Activated CD4-positive, alpha-beta T cell treated with anti-CD3 and anti-CD28 coated beads for 24 hours (primary cell): ENCODE measurements at places on chromosomes 13 and 19.

DNA sequence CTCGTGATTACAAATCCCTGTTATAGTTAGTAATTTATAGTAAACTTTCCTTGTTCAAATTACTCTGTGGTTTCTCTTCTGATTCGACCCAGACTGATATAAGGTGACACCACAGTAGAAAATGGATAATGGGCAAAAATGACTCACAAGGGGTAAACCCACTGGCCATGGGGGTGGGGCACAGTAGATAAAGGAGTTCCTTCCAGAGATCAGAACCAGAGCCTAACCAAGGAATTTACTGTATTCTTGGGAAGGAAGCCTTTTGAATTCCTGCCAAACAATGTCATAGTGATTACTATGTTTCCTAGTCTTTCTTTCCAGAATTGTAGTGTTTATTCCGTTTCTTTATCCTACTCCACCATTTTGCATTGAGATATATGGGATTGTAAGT, 21.9 kb downstream of the MIR17HG start:
- DNase-seq: no peak

GRCh38 chr13:39451860-39452301, 151.1 kb downstream of the LHFPL6 start:
- DNase-seq: no peak

DNA sequence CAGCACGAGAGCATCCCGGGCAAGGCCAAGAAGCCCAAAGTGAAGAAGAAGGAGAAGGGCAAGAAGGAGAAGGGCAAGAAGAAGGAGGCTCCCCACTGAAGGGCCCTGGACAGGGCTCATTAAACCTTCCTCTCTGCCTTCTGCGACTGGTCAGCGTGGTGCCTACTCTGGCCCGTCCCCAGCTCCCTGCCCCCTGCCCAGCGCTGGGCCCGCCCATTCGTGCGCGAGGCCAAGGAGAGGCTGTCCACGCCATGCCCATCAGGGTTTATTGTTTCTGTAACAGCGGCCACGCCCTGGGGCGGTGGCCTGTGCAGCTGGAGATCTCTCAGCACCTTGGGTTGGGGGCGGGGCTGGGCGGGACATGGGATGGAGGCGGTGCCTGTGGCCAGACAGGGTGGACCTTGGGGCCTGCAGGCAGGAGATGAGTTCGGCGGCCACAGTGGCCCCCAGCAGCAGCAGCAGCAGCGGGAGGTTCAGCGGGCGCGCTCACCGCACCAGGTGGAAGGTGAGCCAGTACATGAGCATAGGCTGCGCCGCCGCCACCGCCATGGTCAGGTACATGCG, 897 bp downstream of the C19orf33 start:
- DNase-seq: no peak

DNA sequence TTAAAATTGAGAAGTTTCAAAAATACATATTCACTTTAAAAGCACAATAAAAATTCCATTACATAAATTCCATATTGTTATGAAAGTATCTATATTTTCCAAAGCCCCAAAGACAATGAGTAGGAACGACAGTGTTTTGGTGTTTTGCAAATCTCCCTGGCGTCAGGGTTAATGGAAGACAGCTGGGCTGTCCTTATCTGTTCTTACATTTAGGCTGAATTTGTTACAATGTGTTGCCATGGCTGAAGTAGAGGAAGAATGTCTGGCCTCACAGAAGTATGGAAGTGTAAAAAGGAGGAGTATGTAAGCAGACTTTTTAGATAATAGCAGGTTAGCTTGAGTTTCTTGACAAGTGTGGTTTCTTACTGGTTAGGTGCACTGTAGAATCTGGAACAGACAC, 124.4 kb upstream of the SPATA13 start:
- DNase-seq: no peak

DNA sequence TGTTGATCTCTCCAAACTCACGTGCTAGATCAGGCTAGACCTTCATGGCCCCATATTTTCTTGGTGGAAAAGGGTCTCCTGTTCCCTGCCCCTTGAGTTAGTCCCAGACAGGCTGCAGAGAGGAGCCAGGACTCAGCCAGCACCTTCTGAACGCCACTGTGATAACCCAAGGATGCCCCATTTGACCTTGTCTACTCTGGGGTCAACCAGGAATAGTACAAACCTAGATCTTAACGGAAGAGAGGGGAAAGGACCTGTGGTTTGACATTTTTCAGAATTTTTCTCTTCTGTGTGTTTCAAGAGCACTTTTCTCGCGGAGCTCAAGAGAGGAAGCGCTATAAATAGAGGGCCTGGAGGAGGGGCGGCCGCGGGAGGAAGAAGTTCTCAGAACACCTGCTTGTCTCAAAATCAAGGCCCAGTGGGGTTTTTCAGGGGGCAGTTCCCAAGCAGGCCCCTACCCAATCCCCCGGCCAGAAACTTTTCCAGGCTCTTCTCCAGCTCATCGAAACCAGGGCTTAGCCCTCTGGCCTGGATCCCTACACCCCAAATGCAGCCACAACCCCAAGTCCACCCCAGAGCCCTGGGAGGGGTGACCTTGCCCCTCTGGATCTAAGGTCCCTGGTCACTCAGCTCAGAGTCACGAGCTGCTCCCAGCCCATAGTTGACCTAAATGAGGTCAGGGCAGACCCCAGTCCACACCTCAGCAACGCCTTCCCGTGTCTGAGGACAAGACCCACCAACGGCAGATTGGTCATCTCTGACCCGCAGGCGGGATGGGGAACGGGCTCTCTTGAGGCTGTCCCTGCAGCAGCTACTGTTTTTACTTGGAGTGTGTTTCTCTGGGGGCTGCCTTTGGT, 75.6 kb upstream of the TM9SF2 start:
- DNase-seq: no peak

DNA sequence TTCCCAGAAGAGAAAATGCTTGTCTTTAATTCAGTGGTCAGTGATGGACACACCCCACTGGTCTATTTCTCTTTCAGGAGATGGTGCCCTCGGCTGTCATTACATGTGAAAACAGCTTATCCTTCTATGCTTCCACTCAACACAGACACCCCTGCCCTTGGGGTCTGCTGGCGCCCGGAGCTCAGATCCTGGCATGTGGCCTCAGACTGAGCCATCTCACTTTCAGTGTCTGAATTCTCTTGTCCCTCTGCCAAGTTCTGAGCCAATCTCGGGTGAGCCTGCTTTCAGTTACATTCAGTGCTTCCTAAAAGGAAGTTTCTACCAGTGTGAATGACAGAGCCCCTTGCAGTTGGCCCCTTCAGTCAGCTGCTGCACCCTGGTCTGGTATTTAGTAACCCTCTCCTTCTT, 293.6 kb downstream of the DNAJC15 start:
- no peak for DNase-seq

DNA sequence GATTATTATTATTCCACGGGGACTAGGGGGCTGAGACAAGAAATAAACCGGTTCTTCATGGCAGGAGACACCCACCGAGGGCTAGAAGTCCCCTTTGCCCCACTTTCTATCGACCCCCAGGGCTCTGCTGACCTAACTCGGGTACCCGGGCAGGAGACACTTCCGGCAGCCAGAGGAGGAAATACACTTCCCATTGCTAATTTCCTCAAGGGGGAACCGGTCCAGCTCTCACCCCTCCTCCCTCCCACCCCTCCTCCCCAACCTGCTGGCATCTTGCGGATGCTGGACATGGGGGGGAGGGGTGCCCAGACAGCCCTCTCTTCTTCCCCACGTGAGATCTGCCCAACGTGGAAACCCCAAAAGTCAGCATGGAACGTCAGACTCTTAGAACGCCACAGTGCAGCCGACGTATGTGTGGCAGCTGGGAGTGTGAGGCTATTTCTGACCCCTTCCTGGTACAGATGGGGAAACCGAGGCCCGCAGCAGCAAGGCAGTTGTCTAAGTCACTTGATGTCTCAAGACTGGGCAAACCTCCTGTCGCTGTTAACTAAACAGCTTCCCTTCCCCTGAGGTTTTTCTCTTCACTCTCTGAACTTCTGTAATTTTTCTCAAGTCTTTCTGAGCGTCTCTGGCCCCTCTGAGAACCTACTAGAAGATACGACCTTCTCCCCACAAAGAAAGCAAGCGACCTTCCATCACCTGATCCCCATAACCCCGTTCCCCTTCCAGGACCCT, 3.6 kb downstream of the GPR4 start:
- no peak for DNase-seq

GRCh38 chr19:35442091-35442490, 6.0 kb upstream of the FFAR2 start:
- no peak for DNase-seq

- DNase-seq: no peak
Measured at GRCh38 chr19:29404951-29405727, 120.7 kb upstream of the VSTM2B start.

- DNase-seq: peak; percentile 6
Measured at GRCh38 chr13:110616103-110617101, 1.1 kb downstream of the NAXD start.

- DNase-seq: no peak
Measured at GRCh38 chr19:916645-917322, 349 bp upstream of the KISS1R start.

GRCh38 chr13:101026328-101026727, 351.7 kb upstream of the TMTC4 start:
- DNase-seq: no peak

- no peak for DNase-seq
Measured at GRCh38 chr13:41802684-41803444, 158.0 kb downstream of the VWA8 start.
